Effector CD4-positive, alpha-beta T cell (primary cell): ENCODE measurements at places on chromosomes 1 and 21.

- no peak for DNase-seq
Measured at GRCh38 chr1:16134066-16134801, 21.6 kb downstream of the EPHA2 start.

GRCh38 chr1:225909477-225909876 lies 14.6 kb downstream of the PYCR2 start:
- DNase-seq, result no peak

- DNase-seq, result no peak
Measured at GRCh38 chr21:46065914-46066551, 31.9 kb upstream of the COL6A2 start.

DNA sequence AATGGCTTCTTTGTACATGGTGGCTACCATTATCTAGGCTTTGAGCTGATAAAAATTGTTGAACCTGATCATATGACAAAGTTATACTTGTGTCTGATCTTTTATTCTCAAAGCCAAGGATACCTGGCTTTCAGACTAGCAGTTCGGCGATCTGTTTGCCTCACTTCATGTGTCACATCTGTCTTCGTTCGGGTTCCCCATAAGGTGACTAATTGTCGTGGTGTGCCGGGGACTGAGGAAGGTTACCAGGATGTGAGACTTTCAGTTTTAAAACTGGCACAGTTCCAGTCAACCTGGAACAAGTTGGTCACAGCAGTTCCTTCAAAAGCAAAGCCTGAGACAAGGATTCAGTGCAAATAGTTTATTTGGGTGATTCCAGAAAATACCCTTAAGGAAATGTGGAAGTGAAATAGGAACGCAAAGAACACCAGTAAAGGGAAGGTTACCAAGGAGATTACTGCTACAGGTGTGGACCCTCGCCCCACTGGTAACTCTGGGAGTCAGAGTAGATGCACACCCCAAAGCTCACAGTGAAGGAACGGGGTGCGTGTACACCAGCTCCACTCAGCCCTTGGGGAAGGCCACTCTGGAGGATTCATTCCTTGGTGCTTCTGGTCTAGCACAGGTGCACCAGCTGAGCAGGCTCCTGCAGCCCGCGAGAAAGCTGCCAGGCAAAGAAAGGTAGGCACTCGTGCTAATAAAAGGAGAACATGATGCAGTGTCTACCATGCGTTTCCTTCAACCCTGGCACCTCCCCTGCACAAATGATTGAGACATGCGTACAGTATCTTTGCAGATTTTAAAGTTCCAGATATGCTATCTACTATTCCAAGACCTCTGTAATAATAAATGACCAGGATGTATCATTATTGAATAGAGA lies 69.0 kb downstream of the VWA5B1 start:
- no peak for DNase-seq

- DNase-seq, result no peak
Measured at GRCh38 chr1:173532237-173532636, 55.1 kb downstream of the PRDX6 start.

DNA sequence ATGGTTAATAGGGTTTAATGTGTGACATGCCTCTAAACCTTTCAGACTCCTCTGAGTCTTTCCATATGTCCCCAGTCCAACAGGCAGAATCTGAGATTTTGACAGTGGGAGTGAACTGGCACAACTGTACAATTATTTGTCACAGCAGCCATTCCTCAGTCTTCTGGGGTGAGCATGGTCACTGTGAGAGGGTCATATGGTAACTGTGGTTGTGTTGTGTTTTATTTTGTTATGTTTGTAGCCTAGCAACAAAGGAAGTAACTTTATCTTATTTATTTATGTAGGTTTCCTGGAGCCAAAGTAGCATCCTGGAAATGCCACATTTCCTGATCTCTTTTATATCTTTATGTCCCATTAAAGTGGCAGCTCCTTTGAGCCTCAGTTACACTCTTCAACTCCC lies 1067.9 kb downstream of the TTLL7 start:
- DNase-seq, result no peak

GRCh38 chr1:39076127-39076798 lies 50.1 kb downstream of the NDUFS5 start:
- no peak for DNase-seq

GRCh38 chr1:52059888-52060287 lies 3.8 kb downstream of the BTF3L4 start:
- no peak for DNase-seq

DNA sequence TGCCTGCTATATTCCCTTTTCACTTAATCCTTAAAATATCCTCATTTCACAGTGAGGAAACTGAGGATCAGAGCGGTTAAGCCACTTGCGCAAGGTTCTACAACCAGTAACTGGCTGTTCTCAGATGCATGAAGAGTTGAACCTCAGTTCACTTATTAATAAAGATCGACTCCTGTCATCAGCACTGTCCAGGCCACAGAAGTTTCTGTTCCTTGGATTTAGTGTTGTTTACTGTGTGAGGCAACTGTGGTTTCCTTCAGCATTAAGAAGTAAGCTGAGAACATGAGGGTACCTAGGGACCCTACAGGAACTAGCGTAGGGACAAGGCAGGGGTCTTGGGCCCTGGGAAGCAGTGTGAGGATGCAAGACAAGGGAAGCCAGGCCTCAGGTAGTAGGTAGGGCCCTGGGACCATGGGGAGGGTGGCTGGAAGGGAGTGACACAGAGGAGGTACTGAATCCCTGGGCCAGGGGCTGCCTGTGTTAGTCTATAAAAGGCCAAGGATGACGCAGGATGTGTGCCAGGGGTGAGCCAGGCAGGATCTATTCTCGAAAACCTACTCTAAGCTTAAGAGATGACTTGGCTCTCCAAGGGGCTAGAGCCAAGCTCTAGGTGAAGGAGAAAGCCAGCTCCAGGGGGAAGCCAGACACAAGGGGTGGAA lies 181.2 kb upstream of the CSF3R start:
- DNase-seq, result no peak
